NAMALWA (cell line): ENCODE measurements at places on chromosomes 7 and 10.

DNA sequence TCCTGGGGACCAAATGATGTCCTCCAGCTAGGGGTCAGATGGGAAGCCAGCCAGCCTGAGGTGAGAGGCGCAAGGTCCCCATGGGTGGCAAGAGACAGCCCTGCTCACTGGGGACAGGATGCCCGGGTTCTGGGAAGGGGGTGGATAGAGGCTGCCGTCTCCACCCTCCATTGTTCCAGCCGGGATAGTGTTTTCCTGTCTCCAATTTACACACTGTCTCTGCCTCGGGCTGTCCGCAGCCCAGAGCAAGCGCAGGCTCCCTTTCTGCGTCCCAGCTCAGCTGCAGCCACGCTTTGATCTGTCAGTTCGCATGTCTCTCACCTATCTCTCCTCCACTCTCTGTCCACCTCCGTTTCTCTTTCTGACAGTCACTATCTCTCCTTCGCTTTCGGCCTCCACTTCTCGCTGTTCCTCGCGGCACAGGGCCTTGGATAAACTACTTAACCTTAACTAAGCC, 2.1 kb downstream of the EPHB4 start:
- DNase-seq, result no peak

GRCh38 chr7:158266426-158266816, 321.2 kb downstream of the PTPRN2 start:
- no peak for DNase-seq

GRCh38 chr7:109213081-109213480, 643.4 kb downstream of the DNAJB9 start:
- DNase-seq, result no peak

DNA sequence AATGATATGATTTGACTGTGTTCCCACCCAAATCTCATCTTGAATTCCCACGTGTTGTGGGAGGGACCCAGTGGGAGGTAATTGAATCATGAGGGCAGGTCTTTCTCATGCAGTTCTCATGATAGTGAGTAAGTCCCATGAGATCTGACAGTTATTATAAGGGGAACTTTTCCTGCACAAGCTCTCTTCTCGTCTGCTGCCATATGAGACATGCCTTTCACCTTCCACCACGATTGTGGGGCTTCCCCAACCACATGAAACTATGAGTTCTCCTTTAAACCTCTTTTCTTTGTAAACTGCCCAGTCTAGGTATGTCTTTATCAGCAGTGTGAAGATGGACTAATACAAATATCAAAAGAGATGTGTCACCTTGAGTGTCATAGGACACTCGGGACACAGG, 502.7 kb upstream of the PODXL start:
- no peak for DNase-seq

GRCh38 chr10:26385443-26385842, 52.7 kb upstream of the APBB1IP start:
- no peak for DNase-seq

- no peak for DNase-seq
Observed at GRCh38 chr10:29255104-29255503, 33.8 kb upstream of the LYZL1 start.

GRCh38 chr10:131871673-131872005, 29.2 kb upstream of the PPP2R2D start:
- no peak for DNase-seq

DNA sequence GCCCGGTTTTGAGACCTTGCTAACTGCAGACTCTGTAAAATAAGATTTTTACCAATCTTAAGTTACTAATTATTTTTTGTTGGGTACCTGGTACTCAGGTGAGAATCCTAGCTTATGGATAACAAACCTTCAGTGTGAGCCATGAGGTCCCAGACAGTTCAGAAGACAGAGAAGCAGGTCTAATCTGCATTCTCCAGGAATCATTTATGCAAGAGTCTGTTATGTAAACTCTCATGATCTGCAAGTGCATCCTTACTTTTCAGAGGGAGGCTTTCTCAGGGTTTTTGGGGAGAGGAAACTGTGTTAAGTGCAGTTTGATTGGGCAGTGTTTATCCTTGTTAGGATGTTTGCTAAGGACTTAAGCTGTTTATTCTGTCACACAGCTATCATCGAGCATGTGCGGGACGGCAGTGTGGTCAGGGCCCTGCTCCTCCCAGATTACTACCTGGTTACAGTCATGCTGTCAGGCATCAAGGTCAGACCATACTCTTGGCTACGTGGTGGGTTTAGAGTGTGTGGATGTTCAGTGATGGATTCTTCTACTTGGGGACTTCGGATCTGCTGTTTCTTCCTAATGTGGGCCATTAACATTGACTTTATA, 50.2 kb downstream of the SND1 start:
- no peak for DNase-seq

DNA sequence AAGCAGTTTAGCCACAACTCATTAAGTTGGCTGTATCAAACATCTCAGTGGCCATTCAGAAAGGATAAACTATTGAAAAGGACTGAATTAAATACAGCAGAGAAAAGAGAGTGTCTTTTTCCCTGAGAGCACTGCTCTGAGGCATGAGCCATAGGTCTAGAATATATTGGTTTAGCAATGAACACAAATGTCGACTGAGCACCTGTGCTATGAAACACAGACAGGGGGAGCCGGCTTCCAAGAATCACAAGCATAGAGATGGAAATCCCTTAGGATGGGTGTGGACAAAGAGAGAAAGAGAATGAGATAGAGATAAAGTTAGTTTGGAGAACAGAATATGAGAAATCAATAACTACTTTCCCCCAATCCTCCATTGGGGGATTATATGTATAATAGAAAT, 54.8 kb downstream of the DGKI start:
- DNase-seq, result no peak

- no peak for DNase-seq
Observed at GRCh38 chr7:30091491-30091912, 43.3 kb upstream of the MTURN start.

- DNase-seq, result no peak
Observed at GRCh38 chr7:44824894-44825526, 22.9 kb downstream of the H2AZ2 start.

GRCh38 chr7:124059375-124059774, 26.5 kb upstream of the TMEM229A start:
- no peak for DNase-seq

GRCh38 chr7:5665094-5666025, 116.1 kb downstream of the RNF216 start:
- peak; percentile 91 for DNase-seq

DNA sequence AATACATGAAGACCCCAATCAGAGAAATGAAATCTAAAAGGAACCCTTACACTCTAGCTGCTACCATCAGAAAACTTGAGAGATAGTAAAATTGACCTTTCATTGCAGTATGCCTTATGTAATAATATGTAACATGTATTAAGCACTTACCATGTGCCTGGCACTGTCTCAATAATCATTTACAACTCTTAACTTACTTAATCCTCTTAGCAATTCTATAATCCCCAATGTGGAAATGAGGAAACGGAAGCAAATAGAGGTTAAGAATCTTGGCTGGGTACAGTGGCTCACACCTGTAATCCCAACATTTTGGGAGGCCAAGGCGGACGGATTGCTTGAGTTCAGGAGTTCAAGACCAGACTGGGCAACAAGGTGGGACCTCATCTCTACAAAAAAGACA, 29.8 kb upstream of the FHIP2A start:
- no peak for DNase-seq

DNA sequence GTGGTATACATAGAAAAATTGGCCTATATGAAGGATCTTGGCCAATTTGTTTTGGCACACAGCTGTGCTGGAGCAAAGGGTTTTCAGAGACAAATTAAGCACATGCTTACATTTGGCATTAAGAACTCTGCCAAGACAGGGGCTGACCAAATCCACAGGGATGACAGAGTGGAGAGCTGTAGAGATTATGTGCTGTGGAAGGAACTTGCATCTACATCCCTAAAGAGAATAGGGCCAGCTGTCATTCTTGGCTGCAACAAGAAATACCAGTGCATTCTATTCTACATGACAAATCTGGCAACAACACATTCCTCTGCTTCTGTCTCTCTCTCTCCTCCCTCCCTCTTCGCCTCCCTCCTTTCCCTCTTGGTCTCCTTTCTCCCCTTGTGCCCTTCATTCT, 75.6 kb downstream of the POM121L12 start:
- no peak for DNase-seq

DNA sequence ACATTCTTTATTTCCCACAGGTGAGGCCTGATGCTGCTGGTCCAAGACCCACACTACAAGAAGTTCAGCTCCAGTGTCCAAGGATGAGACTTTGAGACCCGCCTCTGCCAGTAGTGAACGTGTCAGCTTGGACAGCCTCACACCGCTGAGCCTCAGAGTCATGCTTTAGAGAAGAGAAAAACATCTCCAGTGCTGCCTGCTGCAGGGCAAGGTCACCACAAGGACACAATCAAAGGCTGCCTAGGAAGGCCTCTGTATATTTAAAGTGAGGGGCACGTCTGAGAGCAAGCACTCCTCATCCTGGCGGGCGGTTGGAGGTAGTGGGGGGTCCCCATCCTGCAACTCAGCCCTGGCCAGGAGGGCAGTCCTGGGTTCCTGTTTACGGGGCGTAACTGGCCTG, 19.3 kb downstream of the FGFR2 start:
- no peak for DNase-seq
